ENCODE measurements at places on chromosomes 7 and 10. TPM values are rescaled to one million over a fixed set of nuclear protein-coding genes. Genes with fewer than 3 reads are reported as not detected.

GRCh38 chr10:65416094-65416493 lies 1509.7 kb upstream of the LRRTM3 start:
- no peak overlapping the region for H3K4me3 ChIP-seq
- H3K36me3 ChIP-seq: no peaks in the 10 kb centered on the region
- H3K27me3 ChIP-seq: no peaks in the 10 kb centered on the region

GRCh38 chr7:106568680-106569499 lies 92.1 kb downstream of the CCDC71L start:
- H3K27ac ChIP-seq: peak overlapping the region; percentile 79
- peaks cover 11% of the 10 kb centered on the region for H3K27me3 ChIP-seq
- H3K4me3 ChIP-seq: no peak overlapping the region
- DNase-seq: no peak
- peaks cover 14% of the 10 kb centered on the region for H3K4me1 ChIP-seq

The SGCE gene
- 0.92 TPM for total RNA-seq

DNA sequence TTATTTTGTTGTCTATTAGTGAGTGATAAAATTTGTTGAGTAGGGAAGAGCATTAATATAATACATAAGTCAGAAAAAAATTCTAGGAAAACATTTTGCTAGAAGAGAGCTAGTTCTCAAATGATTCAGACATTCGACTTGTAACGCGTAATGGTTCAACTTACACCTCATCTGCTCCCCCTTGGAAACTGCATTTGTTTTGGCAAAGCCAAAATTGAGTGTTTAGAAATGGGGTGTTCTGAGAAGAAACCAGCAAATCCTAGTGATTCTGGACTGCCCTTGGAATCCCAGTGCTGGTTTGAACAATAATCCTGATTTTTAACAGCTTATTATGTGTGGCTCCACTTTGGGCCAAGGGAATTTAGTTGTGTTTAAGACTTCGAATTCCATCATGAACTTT lies 475.7 kb downstream of the SUGCT start:
- DNase-seq: no peak
- no peaks in the 10 kb centered on the region for H3K27me3 ChIP-seq
- H3K36me3 ChIP-seq: no peaks in the 10 kb centered on the region
- H3K4me3 ChIP-seq: no peak overlapping the region
- H3K27ac ChIP-seq: no peak overlapping the region

The UCN3 gene
- total RNA-seq: not detected

The ELN gene
- not detected for total RNA-seq

GRCh38 chr10:17841050-17841449 lies 31.9 kb downstream of the MRC1 start:
- H3K36me3 ChIP-seq: no peaks in the 10 kb centered on the region
- DNase-seq: no peak

The C10orf105 gene
- total RNA-seq: 0.76 TPM
